Germinal center (tissue), 1 donor: ENCODE measurements at places on chromosomes 13 and 19.

- no peak for DNase-seq
Observed at GRCh38 chr13:24307211-24308067, 1.9 kb upstream of the C1QTNF9 start.

DNA sequence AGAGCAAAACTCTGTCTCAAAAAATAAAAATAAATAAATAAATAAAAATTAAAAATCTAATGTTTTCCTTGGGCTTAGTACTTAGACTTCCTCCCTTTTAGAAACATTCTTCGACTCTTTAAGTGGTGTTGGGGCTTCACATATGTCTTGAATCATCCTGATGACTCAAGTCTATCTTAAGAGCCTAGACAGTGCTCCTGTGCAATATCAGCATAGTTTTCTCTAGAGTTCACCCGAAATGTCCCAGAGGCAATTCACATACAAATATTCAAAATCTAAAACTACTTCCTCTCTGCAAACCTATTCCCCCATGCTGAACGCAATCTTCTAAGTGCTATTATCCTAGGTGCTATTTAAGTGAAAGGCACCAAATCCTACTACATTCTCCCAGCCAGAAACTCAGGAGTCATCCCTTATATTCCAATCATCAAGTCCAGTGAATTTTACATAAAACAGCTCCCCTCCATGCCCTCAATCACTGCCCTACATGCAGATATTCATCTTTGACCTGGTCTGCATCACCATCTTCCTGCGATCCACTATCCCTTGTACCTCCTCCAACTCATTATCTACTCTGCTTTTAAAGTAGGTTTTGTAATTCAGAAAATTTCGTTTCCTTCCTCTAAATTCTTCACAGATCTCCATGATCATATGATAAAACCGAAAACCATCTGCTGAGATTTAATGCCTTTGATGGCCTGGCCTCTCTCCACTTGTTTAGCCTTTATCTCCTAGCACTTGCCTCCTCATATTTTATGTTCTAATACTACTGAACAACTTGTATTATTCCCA is 102.7 kb downstream of the ELF1 start:
- no peak for DNase-seq

DNA sequence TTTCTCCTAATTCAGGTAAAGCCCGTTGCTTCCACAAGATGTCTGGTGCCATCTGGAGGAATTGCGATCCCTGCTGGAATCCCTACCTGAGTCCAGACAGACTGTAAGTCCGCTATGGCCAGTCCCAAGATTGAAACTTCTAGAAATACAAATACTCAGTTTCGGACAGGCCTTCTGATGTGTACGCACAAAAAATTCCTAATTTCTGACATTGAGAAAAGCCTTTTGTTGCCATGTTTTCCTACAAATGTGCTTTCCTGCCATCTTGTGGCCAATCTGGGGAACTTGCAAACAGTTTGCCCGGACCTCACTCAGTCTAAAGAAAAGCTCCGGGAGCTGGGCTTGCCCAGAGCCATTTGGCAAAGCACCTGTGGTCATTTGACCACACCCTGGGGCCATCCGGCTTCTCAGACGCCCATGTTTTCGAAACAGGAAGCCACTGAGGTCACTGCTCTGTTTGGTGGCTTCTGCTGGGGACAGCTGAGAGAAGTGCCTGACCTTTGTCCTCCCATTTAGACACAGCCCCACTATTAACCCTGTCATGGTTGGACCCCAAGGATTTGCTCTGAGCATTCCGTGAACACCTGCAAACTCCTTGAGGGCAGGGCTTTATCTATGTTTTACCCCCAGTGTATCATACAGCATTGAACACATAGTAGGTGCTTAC is 79.4 kb downstream of the SLC15A1 start:
- peak; percentile 74 for DNase-seq

DNA sequence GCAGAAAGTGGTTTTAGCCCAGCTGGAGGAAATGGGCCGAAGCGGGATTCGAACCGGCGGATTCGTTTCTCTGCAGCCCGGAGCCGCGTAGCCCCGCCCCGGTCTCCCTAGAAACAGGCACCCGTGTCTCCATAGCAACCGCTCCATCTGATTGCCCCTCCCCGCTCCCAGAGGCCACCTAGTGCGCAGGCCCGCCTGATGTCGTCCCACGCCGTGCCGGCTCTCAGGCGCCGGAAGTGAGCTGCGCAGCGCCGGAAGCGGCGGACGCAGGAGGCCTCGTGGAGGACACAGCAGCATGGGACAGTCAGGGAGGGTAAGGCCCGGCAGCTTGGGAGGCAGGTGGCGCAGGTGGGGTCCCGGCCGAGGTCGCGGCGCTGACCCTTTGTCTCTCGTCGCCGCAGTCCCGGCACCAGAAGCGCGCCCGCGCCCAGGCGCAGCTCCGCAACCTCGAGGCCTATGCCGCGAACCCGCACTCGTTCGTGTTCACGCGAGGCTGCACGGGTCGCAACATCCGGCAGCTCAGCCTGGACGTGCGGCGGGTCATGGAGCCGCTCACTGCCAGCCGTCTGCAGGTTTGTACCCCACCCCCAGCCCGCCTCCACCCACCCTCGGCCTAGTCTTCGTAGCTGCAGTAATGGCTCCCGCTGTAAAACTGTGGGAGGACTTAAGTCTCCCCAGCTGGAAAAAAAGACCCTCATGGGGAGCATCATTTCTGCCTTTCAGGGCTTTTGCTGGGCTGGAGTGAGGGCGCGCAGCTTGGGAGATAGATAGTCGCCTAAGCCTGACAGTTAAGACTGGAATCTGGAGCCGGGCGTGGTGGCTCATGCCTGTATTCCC is at the start of gene PPAN:
Gene PPAN, plus strand, starts transcription at position 263 of the 837 bp plus-strand sequence. Its CDS starts 33 bp downstream, at position 296.
- peak; percentile 98 for DNase-seq

- no peak for DNase-seq
Observed at GRCh38 chr13:23744315-23744714, 144.9 kb downstream of the MIPEP start.

DNA sequence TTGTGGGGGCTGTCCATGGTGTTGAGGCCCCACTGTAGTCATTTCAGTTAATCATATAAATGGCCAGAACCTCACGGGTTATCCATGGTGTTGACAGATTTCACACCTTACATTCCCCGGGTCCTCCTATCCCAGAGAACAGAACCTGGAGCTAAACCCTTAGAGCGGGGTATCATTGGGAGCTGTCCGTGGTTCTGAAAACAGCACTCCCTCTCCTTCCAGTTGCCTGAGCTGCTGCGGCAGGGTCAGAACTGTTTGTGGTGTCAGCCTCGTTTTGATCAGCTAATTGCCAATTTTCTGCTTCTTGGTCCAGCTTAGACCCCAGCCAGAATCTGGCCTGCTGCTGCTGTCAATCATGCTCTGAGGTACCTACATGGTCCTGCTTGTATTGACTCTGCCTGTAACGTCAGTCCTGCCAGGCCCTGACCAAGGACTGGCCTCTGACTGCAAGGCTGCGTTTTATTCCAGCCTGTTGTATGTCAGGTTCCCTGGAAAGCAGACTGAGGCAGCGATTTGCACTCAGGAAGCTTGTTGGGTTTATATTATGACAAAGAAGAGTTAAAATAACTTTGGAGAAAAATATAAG is 55.8 kb upstream of the KCTD15 start:
- peak; percentile 16 for DNase-seq

DNA sequence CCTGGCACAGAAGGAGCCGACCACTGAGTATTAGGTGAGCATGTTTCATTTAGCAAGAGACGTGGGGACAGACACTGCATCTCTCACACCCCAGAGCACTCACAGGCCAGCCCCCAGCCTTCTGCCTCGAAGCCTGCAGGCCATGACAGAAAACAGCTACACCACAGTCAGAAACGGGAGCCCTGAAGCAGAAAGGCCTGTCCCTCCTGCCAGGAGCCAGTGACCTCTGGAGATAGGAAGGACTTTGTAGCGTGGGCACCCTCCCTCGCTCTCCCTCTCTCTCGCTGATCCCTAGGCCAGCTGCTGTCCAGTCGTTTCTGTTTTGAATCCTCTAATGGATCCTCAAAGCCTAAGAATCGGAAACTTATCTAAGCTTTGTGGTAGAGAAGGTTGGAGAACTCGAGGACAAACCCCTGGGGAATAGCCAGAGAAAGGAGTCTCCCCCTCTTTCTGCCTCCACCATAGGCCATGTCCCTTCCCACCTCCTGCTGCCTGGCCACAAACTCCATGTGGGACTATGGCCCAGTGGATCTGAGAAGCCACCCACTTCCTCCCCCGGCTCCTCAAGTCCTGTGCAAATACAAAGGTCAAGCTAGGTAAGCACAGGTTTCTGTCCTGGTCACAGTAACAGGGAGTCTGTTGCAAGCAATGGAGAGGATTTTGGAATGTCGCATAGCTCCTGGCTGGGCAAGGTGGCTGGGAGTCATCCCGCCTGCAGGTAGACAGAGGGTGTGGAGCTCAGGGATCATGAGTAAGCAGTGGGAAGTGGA is 95.1 kb downstream of the NUFIP1 start:
- DNase-seq = no peak

- no peak for DNase-seq
Observed at GRCh38 chr19:29273000-29273640, 60.2 kb upstream of the UQCRFS1 start.

DNA sequence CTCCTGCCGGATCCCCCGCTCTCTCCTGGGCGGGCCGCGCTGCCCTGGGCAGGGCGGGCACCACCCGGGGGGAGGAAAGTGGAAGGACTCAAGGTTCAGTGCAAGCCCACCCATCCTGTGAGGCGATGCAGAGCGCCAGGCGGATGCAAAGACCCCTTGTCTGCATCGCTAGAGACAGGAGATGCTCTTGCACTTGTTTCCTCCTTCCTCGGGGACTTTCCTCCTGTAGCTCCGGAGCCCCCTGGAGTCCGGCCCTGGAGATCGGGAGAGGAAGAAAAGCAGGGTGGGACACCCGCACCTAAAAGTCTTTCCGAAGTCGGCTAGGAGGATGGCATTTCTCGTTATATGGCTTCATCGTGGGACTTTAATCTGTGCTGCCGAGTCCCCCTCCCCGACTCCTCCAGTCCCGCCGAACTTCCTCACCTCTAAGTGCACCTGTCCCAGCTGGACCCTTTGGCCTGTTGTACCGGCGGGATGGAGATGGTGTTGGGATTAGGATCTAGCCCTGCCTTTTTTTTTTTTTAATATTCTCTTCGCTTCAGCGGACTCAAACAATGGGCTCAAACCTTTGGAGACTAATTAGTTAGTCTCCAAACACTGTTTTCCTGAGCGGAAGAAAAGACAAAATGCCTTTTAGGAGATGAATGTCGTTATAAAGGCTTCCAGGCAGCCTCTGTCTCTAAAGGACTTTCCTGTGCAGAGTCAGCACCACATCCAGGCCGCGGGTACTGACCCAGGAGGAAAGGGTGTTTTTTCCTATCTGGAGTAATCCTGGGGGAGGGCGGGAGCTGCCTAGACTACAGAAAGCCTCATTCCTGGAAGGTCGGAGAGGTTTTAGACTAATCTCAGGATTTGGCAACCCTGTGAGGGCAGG is 725 bp downstream of the FAM124A start:
- peak; percentile 4 for DNase-seq

DNA sequence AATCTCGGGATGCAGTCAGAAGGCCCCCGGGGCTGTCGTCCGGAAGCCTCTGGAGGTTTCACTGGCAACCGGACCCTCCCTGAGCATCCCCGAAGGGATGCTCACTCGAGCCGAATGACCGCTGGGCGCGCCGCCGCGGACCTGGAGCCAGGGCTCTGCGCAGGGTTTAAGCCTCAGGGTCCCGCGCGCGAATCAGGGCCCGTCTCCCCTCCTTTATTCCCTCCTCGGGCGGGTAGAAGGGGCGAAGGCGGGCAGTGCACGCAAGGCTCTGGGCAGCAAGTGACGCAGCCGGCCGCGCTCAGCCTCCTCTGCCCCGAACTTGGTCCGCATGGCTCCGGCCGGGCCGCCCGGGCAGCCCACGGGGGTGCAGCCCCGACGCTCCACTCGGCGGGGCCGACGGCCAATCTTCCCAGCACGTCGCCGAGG is 572 bp downstream of the SHISA2 start:
- no peak for DNase-seq

GRCh38 chr13:24630121-24630520 is 50.1 kb upstream of the ATP12A start:
- no peak for DNase-seq

GRCh38 chr19:39403331-39404312 is 3.0 kb upstream of the ZFP36 start:
- DNase-seq = peak; percentile 76

- DNase-seq = peak; percentile 97
Observed at GRCh38 chr19:531009-531752, 379 bp upstream of the CDC34 start.

DNA sequence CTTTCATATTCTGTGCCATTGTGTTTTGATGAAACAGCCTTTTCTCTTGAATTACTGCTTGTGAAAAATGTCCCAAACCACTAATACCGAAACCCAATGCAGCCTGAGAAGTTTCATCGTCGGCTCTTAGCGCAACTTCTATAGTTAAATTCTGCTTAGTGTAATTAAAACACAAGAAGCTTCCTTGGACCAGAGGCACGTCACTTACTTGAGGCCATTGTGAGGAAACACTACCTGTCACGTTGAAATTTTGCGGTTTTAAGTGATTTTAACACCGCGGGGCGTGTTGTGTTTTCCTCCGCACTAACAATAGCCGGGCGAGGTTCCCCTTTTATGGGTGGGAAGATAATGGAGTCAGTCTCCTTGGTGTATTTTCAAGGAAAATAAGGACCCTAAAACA is 70.9 kb downstream of the GGACT start:
- DNase-seq = no peak

GRCh38 chr13:113275387-113275786 is 21.7 kb upstream of the LAMP1 start:
- DNase-seq = no peak

- no peak for DNase-seq
Observed at GRCh38 chr19:5711025-5711424, 8.9 kb downstream of the LONP1 start.

DNA sequence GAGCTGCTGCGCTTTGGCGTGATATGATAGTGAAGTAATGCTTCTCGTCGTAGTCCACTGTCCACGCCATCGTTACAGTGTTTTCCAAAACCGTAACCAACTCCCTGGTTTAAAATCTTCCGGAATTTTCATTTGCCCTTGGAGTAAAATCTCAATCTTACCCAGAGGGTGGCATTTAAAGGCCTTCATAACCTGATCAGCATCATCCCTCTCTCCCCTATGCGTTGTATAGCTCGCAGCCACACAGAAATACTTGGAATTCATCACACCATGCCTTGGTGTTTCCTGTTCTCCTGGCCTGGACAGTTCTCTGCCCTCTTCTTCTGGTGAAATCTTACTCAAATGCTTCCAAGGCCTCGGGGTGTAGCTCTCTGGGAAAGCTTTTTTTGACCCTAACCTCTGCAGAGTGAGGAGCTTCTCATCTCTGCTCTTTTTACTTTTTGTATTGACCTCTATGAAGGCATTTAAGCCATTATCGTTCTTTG is 839 bp downstream of the MPHOSPH8 start:
- DNase-seq = no peak

DNA sequence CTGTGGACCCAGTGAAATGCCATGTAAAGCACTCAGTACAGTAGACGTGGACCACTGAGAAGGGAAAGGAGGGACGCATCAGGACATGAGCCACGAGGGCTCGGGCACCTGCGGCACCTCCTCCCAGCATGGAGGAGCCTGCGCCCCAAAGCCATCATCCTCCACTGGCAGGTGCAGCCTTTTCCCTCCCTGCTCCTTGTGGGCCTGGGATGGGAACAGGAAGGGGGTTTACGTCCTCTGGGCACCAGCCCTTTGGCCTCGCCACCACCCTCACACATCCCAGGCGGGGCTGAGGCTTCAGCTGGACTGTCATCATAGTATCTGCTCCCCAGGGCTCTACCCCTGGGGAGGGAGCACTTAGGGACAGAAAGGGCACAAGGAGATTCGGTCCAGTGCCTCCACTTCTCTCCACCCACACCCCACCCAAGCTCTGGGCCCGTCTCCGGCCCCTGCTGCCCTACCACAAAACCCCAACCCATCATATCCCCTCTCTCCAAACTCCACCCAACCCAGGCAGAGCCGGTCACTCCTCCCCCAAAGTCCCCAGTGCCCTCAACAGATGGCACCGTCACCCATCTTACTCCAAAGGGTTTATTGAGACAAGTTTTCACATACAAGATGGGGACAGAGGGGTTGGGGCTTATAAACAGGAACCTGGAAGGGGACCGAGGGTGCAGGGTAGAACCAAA is 2.2 kb upstream of the PRKD2 start:
- peak; percentile 78 for DNase-seq
